Activated CD4-positive, CD25-positive, alpha-beta regulatory T cell treated with anti-CD3 and anti-CD28 coated beads, Interleukin-2, amount 50 U/mL, for 72 hours (primary cell): ENCODE measurements at places on chromosomes 7 and 10.

DNA sequence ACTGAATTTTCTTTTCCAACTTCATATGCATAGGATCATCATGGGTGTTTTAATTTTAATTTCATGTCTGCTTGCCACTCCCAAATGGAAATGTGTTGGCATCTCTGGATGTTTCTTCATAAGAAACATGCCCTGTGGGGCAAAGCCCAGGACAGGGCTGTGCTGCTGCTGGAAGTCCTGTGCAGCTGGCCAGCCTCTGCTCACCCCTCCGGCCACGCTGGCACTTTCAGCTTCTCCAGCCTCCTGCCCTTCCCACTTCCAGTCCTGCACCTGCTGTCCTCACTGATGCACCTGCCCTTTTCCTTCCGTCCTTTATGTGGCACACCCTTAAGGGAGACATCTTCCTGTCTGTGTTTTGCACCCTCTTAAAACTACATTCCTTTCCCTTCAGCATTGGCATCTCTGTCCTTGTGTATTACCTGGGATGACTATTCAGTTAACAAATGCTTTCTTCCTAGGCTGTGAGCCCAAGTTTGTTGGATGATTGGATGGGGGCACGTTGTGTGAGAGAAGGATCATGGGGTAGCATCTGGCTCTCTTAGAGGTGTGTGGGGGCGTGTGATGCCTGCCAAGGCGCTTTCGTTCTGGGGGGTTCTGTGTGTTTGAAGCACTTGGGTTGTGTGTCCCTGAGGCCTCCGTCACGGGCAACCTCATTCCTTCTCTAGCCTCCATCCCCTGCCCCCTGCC is 56.8 kb downstream of the TCF7L2 start:
- no peak for DNase-seq

DNA sequence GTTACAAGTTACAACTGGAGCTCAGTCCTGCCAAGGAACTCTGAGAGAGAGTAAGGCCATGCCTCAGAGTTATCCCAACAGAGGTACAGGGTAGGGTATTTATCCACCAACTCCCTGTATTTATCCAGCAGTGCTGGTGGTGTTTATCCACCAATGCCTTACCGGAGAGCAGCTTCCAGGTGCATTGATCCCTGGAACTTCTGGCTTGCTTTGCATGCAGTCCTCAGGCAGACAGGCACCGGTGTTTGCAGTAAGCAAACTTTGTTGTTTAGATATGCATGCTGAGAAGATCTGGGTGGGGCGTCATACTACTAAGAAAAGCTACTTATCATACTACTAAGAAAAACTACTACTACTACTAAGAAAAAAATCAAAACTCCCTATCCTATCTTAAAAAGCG is 92.4 kb downstream of the CYP26A1 start:
- DNase-seq: no peak

DNA sequence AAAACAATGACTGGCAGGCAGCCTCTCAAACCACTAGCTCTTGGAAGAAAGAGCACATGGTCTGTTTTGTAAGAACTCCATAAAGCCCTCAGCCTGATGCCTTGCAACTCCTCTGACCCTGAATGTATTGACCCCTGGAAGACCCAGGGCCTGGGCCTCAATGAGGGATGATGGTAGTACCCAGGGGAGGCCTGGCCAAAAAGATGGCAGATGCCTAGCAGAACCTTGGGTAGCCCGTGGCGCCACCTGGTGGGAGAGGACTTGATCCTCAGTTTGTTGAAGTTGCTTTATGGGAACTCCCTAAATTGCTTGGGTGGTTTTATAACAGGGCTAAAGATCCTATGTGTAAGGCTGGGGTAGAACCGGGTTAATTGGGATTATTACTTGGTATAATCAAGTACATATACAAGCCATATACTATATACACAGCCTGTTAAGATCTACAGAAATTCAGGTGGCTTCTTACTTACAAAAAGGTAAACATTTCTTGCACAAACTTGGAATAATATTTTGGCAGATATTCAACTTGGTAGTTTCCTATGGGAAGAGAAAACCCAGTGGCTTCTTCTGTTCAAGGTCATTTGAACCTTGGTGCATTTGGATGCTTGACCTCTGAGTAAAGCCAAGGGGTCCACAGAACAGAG is 95.8 kb upstream of the CACUL1 start:
- peak; percentile 75 for DNase-seq

GRCh38 chr7:27237735-27238334 is 4.8 kb upstream of the EVX1 start:
- no peak for DNase-seq

DNA sequence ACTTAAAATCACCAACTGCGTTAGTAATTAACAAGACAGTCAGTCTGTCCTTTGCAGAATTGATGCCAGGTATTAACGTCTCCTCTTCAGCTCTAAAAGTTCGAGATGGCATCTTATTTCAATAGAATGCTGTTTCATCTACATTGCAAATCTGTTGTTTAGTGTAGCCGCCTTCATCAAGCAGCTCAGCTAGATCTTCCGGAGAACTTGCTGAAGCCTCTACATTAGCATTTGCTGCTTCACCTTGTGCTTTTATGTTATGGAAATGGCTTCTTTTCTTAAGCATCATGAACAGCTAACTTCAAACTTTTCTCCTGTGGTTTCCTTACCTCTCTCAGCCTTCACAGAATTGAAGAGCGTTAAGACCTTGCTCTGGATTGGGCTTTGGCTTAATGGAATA is 95.5 kb upstream of the FAM20C start:
- no peak for DNase-seq

DNA sequence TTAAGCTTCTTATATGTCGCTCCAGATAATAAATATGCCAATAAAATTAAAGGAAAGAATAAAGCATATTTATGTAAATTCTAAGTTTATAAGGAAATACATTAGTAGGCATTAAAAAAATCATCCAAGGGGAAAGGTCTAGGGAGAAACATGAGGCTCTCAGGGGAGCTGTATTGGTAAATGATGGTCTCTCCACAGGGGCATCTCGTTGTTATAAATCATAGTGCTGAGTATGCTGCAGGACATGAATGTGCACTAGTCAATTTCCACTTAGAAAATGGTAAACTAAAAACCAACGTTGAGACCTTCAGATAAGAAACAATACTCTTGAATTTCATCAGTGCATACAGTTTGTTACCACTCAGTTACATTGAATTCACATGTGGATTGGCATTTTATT is 194.0 kb upstream of the AHR start:
- no peak for DNase-seq
